ENCODE measurements at places on chromosomes 7 and 10.

DNA sequence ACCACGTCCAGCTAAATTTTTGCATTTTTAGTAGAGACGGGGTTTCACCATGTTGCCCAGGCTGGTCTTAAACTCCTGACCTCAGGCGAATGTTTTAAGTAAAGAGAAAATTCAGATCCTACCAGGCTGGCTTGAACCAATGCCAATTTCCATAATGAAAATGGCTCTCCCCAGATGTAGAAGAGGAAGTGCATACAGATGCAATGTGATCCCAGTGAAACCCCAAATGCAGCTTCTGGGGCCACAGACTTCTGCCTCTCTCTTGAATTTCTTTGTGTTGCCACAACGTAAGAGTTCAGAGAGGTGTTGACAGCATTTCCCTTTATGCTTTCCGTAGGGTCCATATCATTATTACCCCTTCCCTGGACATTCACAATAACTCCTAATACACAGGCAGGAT, 29.6 kb upstream of the GOT1 start:
- no peak for DNase-seq

- no peak for DNase-seq
These were observed 1.1 kb upstream of the PTPN12 start for GRCh38 chr7:77536017-77536412.

- DNase-seq, result no peak
These were observed 3.2 kb upstream of the HUS1 start for GRCh38 chr7:47982610-47983009.

GRCh38 chr7:47186316-47186715, 395.6 kb downstream of the TNS3 start:
- DNase-seq, result no peak

- DNase-seq, result no peak
These were observed 10.3 kb downstream of the FAM3C start for GRCh38 chr7:121385800-121386179.

DNA sequence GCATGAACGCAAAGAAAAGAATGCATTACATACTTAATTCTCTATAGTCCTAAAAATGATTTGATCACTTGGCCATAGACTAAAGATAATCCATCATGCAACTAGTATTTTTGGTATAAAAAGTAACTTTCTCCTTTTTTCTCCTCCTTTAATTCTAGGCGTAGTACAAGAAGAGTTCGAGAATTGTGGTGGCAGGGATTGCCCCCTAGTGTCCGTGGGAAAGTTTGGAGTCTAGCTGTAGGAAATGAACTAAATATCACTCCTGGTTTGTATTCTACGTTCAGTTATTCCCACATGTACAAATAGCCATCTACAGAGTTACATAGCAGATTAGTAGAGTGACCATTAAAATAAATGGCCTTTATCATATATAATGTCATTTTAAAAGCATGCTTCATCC, 45.5 kb upstream of the HELLS start:
- no peak for DNase-seq

DNA sequence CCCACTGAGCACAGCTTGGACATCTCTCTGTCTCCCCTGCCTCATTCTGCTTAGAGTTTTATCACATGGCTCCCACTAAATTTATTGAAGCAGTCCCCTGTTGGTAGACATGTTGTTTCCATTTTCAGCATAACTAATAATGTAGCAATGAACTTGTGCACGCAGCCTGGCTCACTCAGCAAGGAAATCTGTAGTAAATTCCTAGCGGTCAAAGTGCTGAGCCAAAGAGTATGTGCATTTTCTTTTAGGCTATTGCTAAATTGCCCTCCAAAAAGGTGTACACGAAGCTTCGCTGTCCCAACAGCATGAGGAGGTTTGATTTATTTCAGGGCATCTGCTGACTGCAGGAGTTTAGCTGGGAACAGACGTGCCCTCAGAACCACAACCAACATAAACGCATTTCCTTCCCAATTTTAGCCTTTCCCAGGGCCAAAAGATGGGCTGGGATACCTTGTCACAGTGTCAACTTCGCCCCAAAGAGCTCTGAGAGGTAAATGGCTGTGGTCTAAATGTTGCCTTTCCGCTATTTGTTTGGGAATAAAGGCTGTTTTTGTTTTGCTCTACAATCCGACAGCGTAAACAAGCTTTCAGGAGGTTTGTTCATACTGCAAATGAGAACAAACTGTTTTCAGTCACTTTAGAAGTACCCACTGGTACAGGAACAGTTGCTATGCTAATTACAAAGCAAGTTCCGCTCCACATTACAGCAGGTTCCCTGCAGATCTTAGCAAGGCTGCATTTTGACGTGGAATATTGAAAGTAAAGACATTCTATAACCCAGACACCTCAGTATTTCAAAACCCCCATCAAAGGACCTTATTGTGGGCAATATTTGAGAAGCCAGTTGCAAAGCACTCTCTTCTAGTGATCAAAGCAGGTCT, 16.8 kb downstream of the VSIR start:
- no peak for DNase-seq

- DNase-seq, result no peak
These were observed 750.7 kb downstream of the NRG3 start for GRCh38 chr10:82625512-82626189.

- no peak for DNase-seq
These were observed 11.4 kb downstream of the NEBL start for GRCh38 chr10:20885678-20886077.

DNA sequence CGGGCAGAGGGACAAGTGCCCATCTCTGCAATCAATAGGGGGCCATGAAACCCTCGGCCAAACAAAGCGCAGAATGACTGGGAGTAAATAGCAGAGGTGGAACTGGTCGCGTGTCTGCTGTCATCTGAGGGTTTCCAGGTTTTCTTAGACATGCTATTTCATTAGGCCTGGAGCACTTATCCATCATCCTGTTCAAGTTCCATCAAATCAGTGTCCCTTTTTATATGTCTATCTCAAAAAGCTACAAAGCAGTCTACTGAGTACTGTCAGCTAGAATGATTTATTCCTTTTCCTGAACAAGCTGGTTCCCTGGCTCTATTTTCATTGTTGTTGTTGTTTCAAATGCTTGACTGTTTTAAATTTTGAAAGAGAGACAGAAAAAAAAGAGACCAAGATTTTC, 590.5 kb downstream of the PARD3 start:
- DNase-seq, result no peak
